ENCODE measurements at places on chromosomes 6 and 20.
A peak's percentile ranks its signal among the peaks of the same experiment; 100 is the strongest.

- DNase-seq, result no peak
These were observed 52.5 kb downstream of the PRND start for GRCh38 chr20:4774207-4774606.

DNA sequence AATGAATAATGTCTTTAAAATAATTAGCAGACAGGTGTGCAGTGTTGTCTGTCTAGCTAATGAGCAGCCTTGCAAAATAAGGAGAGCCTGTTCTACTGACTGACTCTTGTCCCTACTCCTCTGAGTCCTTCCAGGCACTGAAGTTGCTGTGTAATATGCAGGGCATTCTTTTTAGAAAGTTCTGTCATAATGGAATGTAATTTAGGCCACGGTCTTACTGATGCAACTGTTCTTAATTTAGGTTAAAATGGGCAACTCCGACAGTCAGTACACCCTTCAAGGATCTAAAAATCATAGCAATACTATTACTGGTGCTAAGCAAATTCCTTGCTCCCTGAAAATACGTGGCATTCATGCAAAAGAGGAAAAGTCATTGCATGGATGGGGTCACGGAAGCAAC lies 133.9 kb downstream of the TIAM2 start:
- DNase-seq, result no peak

- DNase-seq, result no peak
These were observed 17.5 kb downstream of the FRMD1 start for GRCh38 chr6:168061269-168062210.

GRCh38 chr6:167688123-167688522 lies 138.6 kb upstream of the AFDN start:
- no peak for DNase-seq

DNA sequence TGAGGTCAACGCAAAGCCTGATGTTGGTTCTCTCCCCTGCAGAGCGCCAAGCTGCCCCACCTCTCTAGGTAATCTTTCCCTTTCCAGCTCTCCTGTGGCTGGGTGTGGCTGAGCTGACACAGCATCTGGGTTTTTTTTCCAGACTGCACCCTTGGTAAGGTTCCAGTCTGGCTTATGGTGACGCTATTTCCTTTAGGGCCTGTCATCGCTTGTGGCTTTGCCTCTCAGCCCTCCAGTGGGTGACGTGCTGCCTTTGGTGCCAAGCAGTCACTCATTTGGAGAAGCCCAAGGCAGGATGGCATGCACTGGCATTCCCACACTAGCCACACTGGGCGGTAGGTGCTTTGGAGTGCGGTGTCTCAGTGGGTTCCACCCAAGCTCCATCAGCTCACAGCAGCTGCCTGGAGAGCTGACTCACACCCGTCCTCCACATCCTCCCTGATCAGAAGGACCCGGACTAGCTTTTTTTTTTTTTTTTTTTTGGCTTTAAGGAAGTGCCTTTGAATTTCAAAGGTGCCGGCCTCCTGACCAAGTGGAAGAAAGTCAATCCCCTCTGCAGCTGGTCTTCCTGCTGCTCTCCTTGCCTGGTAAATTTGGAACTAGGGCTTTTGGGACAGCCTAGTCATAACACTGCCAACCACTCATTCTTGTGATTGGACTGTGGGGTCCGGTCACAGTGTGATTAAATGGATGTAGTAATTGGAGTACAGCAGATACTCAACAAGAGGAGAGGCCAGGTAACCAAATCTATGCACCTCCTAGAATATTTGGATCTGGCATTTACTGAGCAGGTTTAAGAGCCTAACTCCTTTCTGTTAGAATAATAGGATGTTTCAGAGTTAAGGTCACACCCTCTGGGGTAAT lies 153.6 kb downstream of the CD83 start:
- DNase-seq, result no peak

GRCh38 chr20:46213946-46214823 lies 94.1 kb downstream of the CDH22 start:
- no peak for DNase-seq

DNA sequence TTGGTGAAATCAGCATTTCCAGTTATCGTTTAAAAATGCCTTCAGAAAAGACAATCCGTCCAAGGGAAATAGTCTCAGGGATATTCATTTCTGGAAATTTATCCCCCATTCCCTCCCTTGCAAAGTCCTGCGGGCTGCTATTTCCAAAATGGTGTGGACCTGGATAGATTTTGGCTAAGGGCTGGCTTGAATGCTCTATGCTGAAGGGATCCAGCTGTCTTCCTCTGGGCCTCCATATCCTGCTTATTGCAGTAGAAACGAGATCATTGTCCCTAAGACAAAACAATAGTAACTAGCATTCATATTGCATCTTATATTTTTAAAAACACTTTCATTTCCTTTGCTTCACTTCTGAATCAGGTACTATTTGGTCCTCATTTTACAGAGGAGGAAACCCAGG lies 129.9 kb downstream of the ANKRD60 start:
- no peak for DNase-seq

DNA sequence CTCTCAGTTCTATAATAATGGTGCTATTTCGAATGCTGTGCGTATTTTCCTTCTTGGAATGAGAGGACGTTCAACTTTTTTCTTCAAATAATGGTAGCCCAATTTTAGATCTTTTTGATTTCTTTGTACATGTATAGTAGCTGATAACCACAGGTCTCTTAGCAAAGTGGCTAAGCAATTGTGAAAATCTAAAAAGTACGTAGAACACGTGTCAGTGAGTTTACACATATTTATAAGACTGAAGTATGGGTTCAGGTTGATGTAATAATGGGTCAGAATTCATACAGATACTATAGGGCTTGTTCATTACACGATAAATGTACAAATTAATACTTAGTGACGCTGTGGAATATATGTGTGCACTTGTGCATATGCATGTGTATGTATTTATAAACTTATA lies 1.3 kb downstream of the SMIM13 start:
- DNase-seq, result no peak

DNA sequence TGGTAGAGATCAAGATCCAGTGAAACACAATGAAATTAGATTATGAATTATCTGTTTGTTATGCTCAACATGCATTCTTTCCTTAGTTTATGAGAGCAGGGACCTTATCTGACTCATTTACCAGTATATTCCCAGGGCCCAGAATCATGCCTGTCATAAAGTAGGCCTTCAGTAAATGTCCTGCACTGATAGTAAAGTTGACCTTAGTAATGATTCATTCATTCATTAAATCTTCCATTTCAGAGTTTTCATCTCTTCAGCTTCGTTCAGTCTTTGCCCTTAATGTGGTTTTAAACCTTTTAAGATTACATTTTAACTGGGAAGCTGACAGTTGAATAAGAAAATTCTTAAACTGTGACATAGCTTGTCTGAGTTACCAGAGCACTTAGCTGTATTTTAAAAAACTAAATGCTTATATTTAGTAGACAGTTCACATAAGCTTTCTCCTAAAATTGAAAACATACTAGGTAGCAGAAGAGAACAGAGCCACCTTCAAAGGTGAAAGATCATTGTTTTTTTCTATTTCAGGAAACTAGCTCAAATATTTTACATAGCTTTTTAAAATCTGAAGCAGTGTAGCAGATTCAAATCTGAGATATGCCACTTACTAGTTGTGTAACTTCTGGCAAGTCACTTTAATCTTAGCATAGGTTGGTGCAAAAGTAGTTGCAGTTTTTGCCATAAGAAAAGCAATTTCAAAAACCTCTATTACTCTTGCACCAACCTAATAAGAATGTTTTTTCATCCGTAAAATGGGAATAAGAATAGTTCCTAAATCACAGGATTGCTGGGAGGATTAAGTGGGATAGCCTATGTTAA lies 41.4 kb downstream of the MCM8 start:
- DNase-seq, result no peak

DNA sequence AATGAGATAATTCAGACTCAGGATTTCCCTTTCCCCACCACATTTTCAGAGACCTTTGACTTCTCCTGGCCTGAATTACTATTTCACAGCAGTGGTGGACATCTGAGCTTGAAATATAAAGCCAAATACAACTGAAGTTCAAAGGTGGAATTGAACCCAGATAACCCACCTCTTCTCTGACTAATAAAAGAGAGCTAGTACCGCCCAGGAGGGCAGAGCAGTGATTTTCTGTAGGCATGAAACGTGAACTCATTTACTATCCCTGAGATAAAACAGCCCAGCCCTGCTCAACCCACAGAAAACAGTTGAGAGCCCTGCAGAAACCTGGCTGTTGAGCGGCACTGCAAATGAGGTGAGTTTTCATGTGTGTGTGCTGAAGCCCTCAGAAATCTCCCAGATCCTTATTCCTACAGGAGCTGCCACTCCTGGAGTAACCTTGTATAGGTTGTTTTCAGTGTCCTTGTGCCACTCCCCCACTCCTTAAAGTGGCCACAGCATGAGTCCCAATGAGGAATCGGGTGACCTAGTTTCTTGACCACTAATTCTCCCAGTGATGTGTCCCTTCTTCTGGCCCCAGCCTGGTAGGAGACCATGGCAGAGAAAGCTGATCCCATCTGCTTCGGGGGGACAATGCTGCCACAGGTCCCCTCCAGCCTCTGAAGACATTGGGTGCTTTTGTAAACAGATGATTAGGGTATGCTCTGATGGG lies 99.2 kb downstream of the NOL4L start:
- DNase-seq, result no peak

DNA sequence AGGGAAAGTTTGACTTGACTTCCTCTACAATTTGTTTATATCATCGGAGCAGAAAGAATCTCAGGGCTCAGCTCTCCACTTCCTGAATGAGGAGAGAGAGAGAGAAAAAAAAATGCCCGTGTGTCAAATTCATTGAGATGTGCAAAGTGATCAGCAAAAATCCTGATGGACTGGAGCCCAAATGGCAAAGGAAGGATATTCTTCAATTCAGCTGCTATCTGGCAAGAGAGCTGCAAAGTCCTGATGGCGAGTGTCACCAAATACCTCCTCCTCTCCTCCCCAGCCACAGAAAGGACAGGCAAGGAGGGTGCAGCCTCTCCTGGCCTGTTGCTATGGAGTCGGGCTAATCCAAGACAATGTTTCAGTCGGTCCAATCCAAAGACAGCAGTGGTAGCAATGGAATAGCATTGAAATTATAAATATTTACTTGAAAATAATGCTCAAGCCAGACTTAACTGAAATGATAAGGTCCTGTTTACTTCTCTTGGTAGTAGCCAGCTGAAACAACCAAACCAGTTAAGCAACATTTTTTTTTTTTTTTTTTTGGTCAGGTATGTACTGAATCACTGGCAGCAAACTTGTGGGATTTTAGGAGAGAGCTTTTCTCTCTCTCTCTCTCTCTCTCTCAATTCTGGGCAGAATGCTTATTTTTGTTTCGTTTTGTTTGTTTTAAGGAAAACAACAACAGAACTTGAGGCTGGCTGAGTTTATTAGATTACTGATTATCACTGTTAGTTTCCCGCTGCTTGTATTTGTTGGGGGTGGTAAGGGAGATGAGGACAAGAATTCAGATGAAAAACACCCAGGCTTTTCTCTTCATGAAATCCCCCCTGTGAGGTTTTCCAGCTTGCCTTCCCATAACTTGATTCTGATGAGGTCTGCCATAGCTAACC lies 204.2 kb downstream of the BCAS1 start:
- peak; percentile 76 for DNase-seq

- peak; percentile 90 for DNase-seq
These were observed 47.6 kb downstream of the CPXM1 start for GRCh38 chr20:2752567-2753460.

GRCh38 chr6:54010340-54011276 lies 100.6 kb upstream of the MLIP start:
- no peak for DNase-seq

GRCh38 chr20:15882553-15882952 lies 690.7 kb downstream of the KIF16B start:
- DNase-seq, result no peak

- no peak for DNase-seq
These were observed 161.2 kb downstream of the PTPRT start for GRCh38 chr20:43028470-43028869.

DNA sequence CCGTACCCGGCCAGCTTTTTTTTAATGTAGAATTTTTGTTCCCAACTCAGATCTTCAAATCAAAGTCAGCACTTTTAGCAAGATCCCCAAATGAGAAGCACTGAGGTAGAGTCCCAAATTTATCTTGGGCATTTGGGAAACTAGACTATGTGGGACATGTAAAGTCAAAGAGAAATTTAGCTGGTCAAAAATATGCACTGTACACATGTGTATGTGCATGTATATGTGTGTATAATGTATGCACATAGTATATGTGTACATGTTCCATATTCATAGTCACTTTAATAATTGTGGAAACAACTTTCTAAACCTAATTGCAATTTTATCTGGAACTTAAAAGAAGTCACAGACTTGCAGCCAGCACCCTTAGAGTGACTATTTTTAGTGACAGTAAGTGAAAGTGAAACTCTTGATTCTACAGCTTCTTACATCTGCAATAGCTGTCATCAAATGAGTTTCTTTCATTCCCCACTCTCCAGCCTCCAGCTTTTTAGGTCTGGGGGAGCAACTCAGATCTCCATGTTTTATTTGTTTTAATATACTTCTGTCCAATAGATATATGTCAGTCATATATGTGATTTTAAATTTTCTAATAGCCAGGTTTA lies 53.6 kb downstream of the CDC40 start:
- no peak for DNase-seq

- DNase-seq, result no peak
These were observed 38.6 kb upstream of the EYS start for GRCh38 chr6:65745614-65746013.

DNA sequence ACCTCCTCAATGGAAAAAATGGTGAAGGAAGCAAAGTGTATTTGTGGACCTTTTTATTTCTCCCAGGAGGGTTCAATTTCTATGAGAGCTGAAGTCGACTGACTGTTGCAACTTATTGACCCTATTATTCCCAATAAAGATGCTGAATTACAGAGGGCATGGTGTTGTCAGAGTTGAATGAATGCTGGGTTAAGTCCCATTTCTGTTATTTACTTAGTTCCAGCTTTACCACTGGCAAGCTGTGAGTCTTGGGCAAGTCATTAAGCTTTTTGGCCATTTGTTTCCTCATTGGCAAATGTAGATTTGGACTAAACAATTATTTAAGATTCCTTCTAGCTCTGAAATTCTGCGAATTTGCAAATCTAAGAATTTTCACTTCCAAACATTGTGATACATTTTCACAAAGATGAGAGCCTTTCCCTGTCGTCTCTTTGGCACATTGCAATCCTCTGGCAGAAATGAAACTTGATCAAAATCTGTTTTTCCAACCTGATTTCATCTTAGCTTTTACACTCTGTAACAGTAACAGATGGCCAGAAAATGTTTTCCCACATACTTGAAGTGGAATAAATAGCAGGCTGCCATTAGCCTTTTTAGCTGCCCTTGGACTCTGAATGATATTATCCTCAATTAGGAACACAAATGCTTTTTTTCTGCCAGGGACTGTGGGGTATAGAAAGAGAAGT lies 21.3 kb downstream of the BLTP3A start:
- DNase-seq, result no peak

Measured in neural progenitor cell (in vitro differentiated cells).